ENCODE measurements at places on chromosomes 6 and 20.

- no peak for DNase-seq
Measured at GRCh38 chr20:18511571-18511970, 3.8 kb downstream of the SEC23B start.

DNA sequence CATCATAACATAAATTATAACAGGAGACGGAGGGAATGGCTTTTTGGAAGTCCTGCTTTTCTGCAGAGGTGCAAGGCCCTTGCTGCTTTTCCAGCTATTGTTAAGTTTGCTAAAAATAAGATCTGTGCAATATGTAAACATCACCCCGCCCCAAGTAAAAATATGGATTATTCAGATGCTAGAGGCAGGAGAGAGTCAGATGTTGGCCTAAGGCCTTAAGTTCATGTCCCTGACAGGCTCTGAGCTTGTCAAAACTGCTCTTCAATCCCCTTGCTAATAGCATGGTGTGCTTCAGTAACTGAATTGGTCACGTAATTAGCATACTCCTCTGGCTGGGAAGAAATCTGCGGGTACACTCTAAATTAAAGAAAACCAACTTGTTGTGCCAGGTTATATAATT lies 147.5 kb downstream of the BMP2 start:
- no peak for DNase-seq

DNA sequence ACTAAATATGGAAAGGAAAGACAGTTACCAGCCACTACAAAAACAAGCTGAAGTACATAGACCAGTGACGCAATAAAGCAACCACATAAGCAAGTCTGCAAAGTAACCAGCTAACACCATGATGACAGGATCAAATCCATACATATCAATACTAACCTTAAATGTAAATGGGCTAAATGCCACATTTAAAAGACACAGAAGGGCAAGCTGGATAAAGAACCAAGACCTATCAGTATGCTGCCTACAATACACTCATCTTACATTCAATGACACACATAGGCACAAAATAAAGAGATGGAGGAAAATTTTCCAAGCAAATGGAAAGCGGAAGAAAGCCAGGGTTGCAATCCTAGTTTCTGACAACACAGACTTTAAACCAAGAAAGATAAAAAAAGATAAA lies 24.1 kb downstream of the HLA-C start:
- DNase-seq = no peak

- DNase-seq = no peak
Measured at GRCh38 chr6:132511831-132512220, 1.1 kb downstream of the STX7 start.

DNA sequence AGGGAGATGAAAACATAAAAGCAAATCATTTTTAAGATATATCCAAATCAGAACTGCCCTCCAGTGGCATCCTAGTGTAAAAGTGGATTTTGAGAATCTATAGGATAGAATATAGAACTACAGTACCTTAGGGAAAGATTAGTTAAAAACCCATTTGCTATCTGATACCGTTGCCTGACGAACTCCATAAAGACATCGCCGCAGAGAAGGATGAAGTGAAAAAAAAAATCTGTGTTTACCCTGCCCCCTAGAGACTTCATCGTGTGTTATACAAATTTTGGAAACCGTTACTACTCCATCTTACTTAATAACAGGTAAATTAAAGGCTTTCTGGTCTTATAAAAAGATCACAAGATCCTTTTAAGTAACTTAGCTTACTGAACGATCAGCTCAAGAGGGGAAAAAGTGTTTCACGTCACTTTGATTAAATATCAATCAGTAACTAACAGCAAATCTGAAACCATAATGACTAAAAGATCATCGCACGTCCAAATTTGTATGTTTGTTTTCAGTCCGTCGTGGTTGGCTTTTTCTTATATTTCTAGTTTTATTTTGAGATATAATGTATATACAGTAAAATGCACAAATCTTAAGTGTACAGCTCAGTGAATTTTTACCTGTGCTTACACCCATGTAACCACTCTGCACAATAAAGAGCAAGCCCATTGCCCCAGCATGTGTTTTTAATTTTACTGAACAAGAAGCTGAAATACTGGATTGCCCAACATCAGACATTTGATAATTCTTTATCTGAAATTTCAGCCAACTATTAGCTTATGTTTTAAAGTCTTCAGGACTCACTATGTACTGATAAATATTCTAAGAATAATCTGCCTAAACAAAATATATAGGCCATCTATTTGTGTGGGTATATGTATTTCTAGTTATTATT lies 881 bp upstream of the MCM3 start:
- no peak for DNase-seq

DNA sequence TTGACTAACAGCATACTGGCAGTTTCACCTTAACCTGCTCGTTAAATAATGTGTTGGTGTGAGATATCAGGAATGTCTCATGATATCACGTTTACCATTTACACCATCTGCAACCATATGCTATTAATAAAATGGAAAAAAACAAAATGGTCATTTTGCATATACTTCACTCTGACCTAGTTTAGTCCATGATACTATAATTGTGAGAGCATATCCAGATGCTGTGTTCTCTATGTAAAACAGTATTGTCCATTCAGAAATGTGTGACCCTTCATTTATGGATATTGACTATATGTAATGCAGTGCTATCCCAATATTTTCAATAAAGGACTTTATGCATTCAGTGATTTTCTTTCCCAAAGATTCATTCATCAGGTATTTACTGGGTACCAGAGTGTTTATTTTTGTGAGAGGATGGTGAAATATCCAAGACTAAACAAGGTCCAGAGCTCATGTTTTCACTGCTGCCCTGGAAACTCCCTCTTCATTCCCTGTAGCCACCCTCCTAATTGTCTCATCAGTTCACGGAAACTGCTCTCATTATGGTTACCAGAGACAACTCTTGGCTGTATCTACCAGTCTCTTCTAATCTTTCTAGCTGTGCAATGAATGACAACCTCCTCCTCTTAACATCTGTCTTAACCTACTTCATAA lies 25.7 kb upstream of the HINT3 start:
- no peak for DNase-seq

GRCh38 chr6:137102851-137103492 lies 58.2 kb upstream of the IL20RA start:
- no peak for DNase-seq

DNA sequence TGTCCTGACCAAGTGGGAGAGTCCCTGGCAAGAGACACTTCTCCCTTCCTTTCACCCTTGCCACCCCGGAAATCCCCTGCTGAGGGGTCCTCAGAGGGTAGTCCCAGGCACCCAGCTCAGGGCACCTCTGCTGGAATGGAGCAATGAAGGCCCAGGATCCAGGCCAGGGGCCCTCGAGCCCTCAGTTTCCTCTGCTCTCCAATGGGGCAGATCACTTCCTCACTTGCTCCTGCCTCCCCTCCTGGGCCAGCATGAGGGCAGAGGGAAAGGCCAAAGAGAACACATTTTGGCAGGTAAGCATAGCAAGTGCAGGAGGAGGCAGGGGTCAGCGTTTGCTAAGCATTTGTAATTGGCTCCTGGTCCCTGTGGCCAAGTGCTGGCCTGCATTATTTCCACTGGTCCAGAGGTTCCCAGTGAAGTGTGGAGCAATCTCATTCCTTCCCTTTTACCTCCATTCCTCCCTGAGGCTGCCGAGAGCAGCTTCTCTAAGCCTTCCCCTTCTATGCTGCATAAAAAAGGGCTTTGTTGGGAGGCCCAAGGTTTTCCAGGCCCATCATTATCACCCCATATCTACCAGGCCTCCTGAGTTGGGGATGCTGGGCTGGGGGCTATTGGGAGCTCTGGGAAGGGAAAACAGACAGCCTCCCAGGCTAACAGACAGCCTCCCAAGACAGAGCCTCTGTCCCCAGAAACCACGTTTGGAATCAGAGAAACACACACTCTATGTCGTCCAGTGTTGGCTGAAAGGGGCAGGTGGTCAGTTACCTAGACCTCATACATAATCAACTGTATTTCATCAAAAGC lies 28.8 kb upstream of the VEGFA start:
- no peak for DNase-seq

DNA sequence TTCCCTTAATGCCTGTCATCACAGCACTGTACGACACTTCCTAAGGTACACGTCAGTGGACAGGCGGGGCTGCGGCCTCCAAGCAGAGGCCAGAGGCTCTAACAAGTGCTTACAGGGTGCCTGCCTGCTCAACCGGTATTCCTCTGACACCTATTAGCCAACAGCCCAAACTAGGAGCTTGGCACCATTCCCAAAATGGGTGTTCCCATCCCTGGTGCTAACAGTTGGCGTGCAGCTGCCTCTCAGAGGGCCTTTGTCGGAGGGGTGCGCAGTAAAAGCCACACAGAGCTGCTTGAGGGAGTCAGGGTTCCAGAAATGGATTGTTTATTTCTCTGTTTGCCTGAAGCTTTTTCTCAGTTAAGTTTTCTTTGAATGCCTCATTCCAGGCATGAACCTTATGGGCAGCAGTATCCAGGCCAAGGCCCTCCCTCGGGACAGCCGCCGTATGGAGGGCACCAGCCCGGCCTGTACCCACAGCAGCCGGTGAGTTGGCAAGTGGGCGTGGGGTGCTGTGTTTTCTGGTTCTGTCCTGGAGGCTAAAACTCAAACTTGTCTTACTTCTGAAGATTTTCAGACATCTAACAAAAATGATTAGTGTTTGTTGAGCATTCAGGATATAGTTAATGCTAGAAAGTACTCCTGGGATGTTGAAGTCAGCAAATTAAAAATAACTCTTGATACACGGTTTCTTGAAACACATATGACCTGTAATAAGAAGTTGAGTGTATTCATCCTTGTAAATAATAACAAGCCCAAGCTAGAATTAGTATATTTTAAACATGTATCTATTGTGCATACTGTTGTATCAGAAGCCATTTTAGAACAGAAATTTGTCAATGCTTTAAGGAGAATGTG lies 124.7 kb downstream of the TMEM242 start:
- DNase-seq = peak; percentile 55

DNA sequence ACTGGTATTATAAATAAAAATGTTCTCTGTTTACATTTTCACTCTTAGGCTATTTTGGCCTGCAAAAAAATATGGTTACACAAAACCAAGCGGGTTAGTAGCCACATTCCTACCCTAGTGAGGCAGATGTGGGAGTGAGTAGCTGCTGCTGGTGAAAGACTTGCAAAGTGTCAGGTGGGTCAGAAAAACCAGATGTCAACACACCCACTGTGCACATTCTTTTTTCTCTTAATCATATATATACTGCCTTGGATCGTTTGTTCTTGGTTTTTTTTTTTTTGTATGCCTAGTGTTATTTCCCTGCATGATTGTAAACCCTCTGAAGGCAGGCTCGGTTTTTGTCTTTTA lies 68.0 kb upstream of the TFB1M start:
- DNase-seq = no peak

DNA sequence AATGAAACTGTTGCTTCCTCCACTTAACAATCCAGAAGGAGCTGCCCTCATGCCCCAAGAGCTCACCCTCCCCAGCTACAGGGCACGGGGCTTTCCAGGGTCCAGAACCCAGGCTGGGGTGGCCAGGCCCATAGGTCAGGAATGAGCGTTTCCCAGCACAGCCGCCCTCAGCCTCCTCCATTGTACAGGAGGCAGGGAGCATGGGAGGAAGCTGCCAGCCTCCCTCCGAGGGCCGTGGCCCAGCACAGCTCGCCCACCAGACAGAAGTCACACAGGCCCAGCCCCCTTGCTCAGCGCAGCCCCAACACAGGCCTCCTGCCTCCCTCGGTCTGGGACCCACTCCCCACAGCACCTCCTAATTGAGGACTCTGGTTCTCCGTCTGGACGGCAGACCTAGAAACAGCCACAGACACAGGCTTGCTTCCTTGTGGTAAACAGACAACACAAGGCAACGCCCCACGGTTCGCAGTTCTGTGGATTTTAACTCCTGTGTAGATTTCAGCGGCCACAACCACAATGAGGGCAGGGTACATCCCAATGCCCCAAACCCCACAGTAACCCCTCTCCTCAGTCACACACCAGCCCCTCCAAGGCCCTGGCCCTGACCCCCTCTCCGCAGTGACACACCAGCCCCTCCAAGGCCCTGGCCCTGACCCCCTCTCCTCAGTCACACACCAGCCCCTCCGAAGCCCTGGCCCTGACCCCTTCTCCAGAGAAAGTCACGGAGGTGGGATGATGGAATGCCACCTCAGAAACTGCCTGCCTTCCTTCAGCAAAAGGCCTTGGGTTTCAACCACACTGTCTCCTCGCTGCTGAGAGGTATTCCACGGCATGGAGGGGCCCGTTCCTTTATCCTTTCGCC lies 173.5 kb downstream of the DLL1 start:
- no peak for DNase-seq

DNA sequence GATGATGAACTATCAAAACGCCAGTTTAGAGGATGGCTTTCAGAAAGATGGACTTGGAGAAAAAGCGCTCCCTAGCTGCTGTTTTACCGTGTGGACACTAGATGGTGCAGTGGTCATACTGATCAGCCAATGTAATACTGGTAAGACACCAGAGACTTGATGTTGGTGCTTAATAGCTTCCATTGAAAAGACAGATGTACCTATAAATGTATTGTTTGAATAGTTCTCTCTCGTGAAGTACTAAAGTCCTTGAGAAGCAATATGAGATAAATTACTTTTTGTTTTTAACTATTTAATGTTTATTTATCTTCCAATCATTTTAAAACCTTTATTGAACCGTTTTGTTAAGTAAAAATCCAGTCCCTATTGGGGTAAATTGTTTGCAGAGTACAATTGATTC lies 63.9 kb upstream of the FUCA2 start:
- peak; percentile 50 for DNase-seq

- no peak for DNase-seq
Measured at GRCh38 chr6:144171406-144171805, 21.1 kb downstream of the STX11 start.

GRCh38 chr6:13431861-13432465 lies 55.4 kb downstream of the GFOD1 start:
- no peak for DNase-seq

- no peak for DNase-seq
Measured at GRCh38 chr6:69584913-69585729, 211.7 kb downstream of the LMBRD1 start.

GRCh38 chr6:129140526-129140925 lies 257.6 kb downstream of the LAMA2 start:
- no peak for DNase-seq

DNA sequence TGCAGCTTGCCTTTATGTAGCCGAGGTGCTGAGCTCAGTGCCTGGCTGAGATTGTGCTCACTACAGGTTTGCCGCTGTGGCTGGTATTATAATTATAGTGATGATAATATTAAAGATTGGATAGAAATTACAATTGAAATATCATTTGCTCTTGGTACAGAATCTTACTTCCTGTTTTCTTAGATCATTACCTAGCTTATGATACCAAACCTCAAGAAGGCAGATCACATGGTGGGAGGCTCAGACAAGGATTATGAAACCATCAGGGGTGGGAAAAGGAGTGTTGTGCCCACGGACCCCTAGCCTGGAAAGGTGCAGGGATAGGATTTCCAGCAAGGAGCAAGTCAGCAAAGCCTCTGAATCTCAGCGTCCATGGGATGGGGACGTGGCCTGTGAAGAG lies 70.6 kb downstream of the IGF2R start:
- DNase-seq = no peak

GRCh38 chr20:25195014-25195961 lies at the start of gene ENTPD6:
TSS of gene ENTPD6 (plus strand) at chr20:25195712. CDS start at chr20:25206537, 10,825 bp downstream.
- DNase-seq = peak; percentile 92

Measured in T47D (cell line).